ENCODE measurements at places on chromosomes 5 and 9.

DNA sequence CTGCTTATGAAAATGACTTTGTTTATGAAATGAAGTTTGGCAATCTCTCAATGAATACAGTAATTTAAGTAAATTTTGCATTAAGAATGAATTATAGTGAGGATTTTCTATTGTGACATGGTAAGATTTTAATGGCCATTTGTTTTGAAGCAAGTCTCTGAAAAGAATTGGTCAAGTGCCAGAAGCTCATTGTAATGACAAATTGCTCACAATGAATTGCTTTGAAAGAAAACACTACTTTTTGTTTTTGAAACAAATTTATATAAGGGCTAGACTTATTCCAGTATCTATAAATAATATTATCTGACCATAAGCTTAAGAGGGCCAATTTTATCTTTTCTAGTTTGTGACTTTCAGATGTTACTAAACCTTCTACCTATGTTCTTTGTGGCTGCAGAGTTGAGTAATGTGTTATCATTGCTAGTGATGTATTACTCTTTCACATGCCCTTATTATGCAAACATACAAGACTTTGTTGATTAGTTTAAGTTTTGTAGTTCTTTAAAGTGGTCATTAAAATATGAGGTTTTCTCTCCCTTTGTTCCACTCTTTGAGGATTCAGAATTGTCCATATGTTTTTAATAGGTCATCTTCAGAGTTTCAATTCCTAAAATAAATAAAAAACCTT lies 93.0 kb upstream of the ZNF608 start:
- DNase-seq = no peak

GRCh38 chr5:138636398-138636944 lies 61.3 kb upstream of the HSPA9 start:
- DNase-seq = no peak

DNA sequence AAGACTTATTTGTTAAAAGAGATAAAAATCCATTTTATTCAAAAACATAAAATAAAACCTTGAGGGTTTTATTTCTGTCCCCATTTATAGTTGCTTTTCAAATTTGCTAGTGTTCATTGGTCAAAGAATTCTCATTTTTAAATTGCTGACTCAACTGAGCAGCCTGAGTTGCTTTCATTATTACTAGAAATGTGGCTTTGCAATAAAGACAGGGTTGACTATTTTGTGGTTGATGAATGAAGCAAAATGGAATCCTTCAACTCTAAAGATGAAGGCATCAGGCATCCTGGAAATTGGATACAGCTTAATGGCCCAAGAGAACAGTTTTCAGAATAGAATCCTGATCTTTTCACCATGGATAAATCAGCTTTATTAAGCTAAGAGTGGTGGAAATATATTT lies 23.9 kb upstream of the PPP3R2 start:
- no peak for DNase-seq

GRCh38 chr9:4717815-4718214 lies 23.2 kb downstream of the AK3 start:
- DNase-seq = no peak

- DNase-seq = no peak
Observed at GRCh38 chr5:1349246-1349645, 4.3 kb upstream of the CLPTM1L start.
